ENCODE measurements at places on chromosomes 11 and 22. TPM values are rescaled to one million over a fixed set of nuclear protein-coding genes. Genes with fewer than 3 reads are reported as not detected.

- DNase-seq: no peak
Observed at GRCh38 chr11:980438-981357, 55.0 kb downstream of the AP2A2 start.

- peak; percentile 1 for DNase-seq
Observed at GRCh38 chr22:49258107-49259010, 569.3 kb downstream of the BRD1 start.

DNA sequence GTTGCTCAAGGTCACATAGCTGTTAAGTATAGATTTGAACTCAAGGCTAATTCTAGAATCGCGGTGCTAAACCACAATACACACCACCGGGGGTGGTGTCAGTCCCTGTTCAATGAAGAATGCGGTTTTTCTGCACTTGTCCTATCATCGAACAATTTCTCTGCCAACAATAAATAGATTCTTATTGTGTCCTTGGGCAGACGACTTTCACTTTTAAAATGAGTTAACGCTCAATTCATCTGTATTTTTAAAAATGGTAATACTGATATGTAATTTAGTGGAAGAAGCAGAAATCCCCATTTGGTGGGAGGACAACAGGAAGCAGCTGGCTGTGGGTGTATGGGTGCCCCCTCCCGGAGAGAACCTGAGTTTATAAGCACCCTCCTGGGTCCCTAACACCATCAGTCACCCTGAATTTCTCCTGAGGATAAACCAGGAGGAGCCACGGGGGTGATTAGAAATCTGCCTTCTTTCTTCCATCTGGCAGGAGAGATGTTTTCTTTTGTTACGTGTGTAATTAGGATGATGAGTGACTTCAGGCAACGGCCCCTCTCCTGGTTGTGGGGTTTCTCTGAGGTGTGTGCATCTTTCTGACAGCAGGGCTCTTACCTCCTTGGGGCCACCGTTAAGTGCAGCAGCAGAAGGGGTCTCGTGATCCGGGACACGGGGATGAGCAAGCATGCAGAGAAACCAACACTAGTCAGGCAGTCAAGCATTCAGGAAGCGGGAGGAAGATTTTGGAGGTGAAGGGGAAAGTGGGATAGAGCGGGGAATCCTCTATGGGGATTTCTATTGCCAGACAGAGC lies 87.7 kb downstream of the GRAMD1B start:
- no peak for DNase-seq

DNA sequence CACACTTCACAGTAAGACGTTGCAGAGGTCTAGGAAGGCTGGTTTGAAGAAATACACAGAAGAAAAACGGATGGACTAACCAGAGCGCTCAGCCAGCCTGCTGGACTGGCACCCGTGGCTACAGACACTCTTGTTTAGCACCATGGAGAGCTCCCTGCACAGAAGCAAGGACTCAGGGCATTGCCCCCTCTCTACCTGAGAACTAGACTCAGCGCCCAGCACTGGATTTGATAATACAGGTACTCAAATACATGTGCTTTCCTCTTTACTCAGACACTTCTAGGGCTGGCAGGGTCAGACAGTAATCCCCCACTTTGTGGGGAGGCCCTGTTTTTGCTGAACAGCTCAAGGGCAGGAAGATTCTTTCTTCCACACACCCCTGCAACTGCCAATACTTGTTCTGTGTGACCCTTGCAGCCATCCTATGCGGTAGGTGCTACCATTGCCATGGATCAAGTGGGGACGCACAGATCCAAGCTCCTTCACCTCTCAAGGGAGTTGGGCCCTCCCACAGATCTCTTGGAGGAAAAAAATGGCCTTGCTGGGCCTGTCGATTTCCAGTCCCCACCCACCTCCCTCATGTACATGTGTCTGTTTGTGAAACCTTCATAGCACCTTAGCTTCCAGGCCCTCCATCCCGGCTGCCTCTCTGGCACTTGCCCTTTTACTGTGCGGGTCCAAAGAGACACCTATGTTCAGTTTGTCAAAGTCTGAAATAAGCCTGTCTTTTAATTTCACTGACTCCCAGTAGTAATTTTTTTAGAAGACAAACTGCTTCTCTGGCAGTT lies 5.1 kb upstream of the P2RX6 start:
- DNase-seq: peak; percentile 47

DNA sequence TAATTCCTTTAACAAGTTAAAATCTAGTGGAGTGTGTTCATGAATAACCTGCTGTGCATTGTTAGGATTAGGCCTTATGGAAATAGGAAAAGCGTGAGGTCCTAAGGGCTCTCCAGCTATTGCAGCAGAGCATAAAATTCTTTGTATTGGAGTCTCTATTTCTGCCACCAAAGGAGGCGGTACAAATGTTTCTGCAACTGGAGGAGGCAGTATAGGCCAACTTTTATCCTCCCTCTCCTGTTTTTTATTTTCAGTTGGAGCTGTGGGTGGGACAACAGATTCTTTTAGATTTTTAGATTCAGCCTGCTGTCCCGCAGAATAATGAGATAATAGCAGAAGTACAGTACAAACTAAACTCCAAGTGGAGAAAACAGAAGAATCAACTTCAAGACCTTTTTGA lies 26.2 kb downstream of the OR10A6 start:
- no peak for DNase-seq

- no peak for DNase-seq
Observed at GRCh38 chr11:19559746-19560145, 152.9 kb upstream of the NAV2 start.

Gene IFITM1
- 7.4 TPM for total RNA-seq

Gene NTM
- total RNA-seq: not detected

Gene PTS
- total RNA-seq: 15.0 TPM

Gene OR4C45
- not detected for total RNA-seq

Gene GPR83
- 0.04 TPM for total RNA-seq

Gene NNMT
- 51.2 TPM for total RNA-seq

Gene OVOL1
- total RNA-seq: not detected

Data from SJCRH30 (cell line).